ENCODE measurements at places on chromosomes 12 and 14. TPM values are rescaled to one million over a fixed set of nuclear protein-coding genes. Genes with fewer than 3 reads are reported as not detected.

The CHGA gene
- total RNA-seq, result not detected

The GSC gene
- total RNA-seq, result 0.77 TPM

The LBHD2 gene
- not detected for total RNA-seq

The FOXN4 gene
- total RNA-seq, result not detected

The FAM181A gene
- total RNA-seq, result not detected

The PDZRN4 gene
- total RNA-seq, result not detected

The ABHD4 gene
- total RNA-seq, result 29.7 TPM

The GPRC5A gene
- not detected for total RNA-seq

The ATF7 gene
- total RNA-seq, result 34.9 TPM

The MAP1LC3B2 gene
- total RNA-seq, result 1.5 TPM

The MED13L gene
- total RNA-seq, result 240 TPM

The TMEM179 gene
- not detected for total RNA-seq

The RHOF gene
- total RNA-seq, result 201 TPM

The KRT71 gene
- total RNA-seq, result not detected

The GOLGA5 gene
- total RNA-seq, result 21.0 TPM

- DNase-seq, result no peak
These were observed 8.4 kb upstream of the EP400 start for GRCh38 chr12:131941116-131941986.

DNA sequence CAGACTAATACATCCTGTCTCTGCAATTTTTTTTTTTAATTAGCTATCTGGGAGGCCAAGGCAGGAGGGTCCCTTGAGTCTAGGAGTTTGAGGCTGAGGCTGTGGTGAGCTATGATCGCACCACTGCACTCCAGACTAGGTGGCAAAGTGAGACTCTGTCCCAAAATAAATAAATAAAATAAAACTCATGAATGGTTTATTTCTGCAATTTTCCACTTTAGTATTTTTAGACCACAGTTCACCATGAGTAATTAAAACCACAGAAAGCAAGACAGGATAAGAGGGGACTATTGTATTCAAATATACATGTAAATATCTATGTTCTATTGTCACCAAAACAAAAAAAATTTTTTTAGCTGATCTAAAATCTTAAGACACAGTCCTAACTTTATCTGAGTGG lies 17.8 kb downstream of the TAOK3 start:
- DNase-seq, result no peak

GRCh38 chr12:49662998-49663843 lies 39.9 kb downstream of the PRPF40B start:
- DNase-seq, result peak; percentile 51

GRCh38 chr14:104664107-104664506 lies 25.3 kb upstream of the INF2 start:
- no peak for DNase-seq

DNA sequence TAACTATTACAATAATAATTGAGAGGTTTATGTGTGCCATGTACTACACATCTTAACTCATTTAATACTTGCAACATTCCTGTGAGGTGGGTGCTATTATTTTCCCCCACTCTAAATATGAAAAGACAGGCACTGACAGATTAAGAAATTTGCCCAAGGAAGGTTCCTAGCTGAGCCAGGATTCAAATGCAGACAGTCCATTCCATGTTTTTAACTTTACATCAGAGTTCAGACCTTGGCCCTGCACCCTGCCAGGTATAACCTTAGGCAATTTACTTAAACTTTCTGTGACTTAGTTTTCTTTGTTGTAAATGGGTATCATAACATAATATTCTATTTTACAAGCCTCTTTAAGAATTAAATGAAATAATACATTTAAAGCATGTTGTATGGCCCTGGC lies 26.6 kb downstream of the RDH12 start:
- DNase-seq, result no peak

DNA sequence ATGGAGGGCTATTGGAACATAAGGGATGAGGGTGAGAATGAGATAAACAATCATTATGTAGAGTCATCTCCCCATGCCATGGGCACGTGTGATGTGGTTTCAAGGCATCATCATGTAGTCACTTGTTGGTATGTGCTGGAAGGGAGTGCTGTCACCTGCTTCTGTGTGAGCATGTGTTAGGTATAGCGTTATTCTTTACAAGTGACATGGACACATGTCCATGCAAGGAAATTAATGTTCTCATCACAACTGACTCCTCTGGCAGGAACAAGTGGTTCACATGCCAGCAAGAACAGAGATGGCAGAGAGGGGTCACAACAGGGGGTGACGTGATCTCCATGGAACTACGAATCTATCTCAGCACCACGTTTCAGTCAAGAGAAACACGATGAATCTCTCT lies 815.8 kb downstream of the BCL11B start:
- no peak for DNase-seq

DNA sequence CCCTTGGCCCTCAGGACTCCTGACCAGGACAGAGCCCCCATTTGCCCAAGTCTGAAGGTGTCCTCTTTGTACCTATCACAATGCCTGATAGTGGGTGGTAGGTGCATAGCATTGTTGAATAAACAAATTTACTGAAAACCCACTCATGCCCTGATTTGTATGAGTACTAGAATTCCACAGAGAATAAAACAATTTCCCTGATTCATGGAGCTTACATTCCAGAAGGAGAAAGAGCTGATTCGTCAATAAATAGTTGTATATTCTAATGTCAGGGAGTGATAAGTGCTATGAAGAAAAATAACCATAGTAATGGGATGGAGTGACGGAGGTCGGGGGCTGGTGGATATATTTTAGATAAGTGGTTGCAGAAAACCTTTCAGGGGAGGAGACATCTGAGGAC lies 117.0 kb downstream of the SRGAP1 start:
- no peak for DNase-seq

DNA sequence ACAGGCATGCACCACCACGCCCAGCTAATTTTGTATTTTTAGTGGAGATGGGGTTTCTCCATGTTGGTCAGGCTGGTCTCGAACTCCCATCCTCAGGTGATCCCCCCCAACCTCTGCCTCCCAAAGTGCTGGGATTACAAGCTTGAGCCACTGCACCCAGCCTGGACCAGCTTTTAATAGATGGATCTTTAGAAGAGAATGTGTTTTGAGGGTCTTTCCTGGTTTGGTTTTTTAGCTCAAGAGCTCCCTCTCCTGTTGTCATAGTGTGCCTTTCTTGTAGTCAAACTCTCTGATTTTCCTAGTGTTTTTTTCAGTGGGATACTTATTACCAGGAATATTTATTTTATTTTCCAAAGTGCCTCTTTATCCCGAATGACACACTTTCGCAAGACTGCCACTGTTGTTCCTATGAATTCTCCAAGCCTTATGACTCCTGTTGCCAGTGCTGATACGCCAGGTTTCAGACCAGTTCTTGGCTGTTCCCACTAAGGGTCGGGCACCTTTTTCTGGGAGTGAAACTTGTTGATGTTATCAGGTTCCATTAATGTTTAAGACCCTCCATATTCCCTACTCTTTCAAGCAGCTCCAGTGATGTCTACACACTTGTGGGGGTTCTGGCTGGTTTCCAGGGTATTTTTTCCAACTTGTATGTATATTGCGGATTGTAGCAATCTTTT lies 31.5 kb upstream of the LIMA1 start:
- peak; percentile 40 for DNase-seq

GRCh38 chr14:52700701-52701172 lies 5.4 kb upstream of the ERO1A start:
- no peak for DNase-seq

- DNase-seq, result no peak
These were observed 12.9 kb upstream of the TNFRSF1A start for GRCh38 chr12:6354495-6355393.

- no peak for DNase-seq
These were observed 211.6 kb upstream of the SFSWAP start for GRCh38 chr12:131499160-131499863.

DNA sequence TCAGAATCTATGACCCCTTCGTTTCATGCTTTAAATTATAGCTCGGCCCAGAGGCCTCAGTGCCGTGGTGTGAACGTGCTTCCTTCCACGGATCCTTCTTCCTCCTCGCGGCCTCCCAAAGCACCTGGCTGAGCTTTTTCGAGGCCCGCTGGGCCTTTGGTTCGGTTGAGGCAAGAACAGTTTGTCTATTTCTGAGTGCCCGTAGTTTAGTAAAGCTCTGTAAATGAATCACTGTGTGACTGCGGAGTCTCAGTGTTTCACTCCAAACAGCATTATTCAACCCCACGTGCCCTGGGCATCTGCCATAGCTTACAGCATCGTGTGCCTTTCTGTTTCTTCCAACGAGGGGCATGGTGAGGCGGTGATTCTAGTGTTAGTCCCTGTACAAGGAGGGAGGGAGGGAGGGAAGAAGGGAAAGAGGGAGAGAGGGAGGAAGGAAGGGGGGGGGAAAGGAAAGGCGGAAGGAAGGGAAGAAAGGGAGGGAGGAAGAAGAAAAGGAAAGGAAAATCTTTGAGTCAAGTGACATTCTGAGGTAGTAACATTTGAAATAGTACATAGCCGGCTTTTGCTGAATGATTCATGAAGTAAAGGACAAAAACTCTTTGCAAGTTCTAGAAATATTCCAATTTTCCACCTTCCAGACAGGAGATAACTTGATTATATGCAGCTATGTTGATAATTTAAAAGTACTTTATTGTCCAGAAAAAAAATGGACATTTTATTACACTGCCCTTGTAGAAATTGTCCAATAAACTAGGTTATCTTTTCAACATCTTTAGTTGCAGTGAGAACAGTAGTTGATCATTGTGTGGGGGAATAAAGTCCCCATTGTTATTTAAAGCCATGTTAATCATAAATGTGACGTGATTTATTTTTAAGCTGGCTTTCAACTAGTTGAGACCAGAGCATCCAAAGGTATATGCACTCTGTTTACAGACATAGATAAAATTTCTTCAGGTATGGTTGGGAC lies 1.2 kb upstream of the TRIM9 start:
- DNase-seq, result no peak

- no peak for DNase-seq
These were observed 768.1 kb upstream of the TBX3 start for GRCh38 chr12:115451780-115452736.

GRCh38 chr12:87376722-87377121 lies 652.5 kb downstream of the C12orf50 start:
- DNase-seq, result no peak

DNA sequence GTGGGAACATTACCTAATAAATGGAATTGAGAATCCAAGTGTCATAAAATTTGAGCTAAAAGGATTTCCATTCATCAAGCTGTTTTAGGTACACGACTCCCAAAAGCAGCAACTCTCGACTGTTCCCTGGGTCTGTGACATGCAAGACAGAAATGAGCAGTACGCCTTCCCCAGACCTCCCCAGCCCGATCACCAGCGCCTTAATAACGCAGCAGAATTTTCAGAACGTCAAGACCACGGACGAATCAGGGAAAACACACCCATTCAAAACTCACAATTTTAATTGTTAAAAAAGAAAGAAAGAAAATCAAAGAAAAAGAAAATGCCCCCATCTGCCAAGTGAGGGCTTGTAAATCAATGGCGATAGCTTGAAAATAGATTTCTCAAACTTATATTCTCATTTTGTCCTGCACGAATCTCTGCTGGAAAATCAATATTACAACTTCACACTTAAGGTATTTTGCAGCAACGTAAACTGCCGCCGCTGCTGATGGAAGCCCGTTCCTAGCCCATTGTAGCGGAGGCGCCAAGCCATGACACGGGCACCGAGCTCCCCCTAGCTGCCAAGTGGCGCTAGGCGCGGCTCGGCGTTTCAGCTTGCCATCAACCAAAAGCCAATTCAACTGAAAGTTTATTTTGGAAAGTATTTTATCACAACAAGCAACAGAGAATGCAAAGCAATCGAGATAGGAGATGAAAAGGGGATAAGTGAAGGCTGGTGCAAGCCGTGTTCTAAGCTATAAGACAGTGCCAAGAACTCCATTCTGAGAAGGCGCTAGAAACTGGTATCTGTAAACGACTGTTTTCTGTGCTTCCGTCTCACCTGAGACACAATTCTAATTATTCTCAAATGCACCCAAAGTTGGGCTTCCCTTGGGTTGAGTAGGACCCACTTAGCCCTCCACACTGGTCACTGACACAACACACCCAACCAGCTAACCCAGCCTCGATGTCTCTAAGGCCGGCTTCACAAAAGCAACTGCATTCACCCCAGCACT lies 5.5 kb downstream of the BCL11B start:
- DNase-seq, result peak; percentile 95

DNA sequence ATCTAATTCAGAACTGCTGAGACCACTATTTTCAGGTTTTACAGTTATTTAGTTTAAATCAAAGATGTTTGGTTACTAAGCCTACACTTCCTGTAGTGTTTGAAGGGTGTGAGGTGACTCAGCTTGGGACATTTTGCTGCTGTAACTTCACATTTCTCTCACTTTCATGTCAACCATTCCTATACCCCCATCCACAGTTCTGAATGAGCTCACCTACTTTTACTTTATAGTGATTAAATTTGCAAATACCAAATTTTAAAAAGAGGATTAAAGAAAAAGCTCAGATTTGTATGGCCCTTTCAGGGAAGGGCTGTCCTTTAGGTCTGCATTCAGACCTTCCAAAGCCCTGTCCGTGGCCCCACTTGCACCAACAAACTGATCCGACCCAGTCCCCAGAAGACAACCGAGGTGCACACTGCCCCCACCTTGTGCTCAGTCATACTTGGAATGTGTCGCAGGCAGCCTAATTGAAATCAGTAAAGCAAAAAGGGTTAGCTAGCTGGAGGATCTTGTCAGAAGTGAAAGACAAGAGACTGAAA lies 174.4 kb downstream of the MON2 start:
- no peak for DNase-seq

GRCh38 chr14:32560209-32560857 lies 231.2 kb downstream of the AKAP6 start:
- no peak for DNase-seq

DNA sequence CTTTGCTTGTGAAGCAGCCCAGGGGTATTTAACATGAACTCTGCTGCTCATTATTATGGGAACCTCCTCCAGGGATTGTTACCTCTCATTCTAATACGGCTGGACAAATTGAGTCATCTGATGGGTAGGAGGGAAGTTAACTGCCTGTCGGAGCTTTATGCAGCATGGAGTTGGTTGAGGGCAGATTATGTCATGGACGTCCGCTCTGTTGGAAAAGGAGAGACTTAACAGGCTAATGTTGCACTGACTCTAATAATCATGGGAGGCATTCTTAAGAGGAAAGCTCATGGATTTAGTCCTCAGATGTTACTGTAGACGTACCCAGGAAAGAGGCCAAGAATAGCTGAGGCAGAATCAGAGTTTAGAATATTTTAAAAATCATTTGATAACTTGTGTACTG lies 9.9 kb downstream of the POP5 start:
- no peak for DNase-seq

GRCh38 chr12:79326222-79326621 lies 364.5 kb downstream of the PAWR start:
- no peak for DNase-seq

GRCh38 chr12:114399664-114400211 lies 6.2 kb downstream of the TBX5 start:
- DNase-seq, result no peak

- DNase-seq, result no peak
These were observed 9.0 kb upstream of the PAX9 start for GRCh38 chr14:36652542-36653201.

DNA sequence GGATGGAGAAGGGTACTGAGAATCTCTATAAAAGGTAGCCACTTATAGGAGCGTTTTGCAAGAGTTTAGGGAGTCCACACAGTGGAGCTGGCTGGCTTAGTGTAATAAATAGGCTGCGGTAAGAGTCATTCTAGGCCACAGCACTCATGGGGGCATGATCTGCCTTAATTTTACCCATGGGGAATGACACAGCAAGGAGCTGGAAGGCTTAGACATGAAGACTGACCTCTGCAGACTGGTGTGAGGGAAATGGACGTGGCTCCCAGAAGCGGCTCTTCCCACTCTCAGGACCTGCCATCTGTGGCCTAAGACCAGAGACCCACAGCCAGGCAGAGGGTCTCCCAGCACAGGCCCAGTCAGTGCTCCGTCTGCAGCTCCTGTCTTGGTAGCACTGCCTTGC lies 173.3 kb downstream of the PPM1H start:
- DNase-seq, result no peak

- DNase-seq, result no peak
These were observed 112.0 kb upstream of the ATF7IP start for GRCh38 chr12:14253496-14253895.
